ENCODE measurements at places on chromosomes 13 and 19. TPM values are rescaled to one million over a fixed set of nuclear protein-coding genes. Genes with fewer than 3 reads are reported as not detected.

- DNase-seq: no peak
Observed at GRCh38 chr19:7869910-7870511, 4.2 kb downstream of the PRR36 start.

DNA sequence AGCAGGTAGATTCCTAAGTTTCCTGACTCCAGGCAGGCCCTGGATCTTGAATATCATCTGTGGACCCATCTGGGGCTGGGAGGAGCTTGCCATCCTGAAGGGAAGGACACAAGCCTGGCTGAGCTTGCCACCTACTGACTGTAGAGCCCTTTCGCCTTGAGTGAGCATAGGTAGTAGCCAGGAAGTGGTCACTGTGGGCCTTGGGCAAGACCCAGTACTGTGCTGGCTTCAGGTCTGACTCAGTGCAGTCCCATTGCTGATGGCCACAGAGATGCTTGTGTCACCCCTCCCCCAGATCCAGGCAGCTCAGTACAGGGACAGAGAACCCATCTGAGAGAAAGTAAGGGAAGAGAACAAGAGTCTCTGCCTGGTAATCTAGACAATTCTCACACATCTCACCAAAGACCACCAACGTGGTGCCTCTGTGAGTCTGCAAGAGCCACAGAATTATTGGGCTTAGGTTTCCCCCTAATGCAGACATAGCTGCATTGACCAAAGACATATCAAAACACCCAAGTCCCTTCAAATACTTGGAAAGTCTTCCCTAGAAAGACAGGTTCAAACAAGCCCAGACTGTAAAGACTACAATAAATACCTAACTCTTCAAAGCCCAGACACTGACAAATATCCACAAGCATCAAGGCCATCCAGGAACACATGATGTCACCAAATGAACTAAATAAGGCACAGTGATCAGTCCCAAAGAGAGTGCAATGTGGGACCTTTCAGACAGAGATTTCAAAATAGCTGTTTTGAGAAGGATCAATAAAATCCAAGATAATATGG lies 108.2 kb upstream of the WASF3 start:
- DNase-seq: peak; percentile 28

LIM2 gene
- total RNA-seq: not detected

PGLYRP1 gene
- total RNA-seq: not detected

DNA sequence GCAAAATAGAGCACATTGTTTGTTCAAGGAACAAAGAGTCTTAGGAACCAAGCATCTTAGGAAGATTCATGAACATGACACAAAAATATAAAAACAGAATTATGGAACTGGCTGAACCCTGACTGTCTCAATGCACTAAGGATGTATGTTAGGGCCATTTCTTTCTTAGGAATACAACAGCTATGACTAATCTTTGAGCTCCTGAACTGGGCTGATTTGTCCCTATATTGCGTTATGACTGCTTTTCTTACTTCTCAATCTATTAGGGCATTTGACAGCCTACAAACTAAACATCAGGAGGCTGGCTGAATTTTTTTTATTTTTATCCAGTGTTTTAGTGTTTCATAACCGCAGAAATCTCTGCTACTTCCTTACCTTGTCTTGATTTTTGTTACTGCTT lies 211.2 kb downstream of the OXGR1 start:
- DNase-seq: no peak

WDR87 gene
- not detected for total RNA-seq

NMRK2 gene
- not detected for total RNA-seq

PDE4C gene
- 0.17 TPM for total RNA-seq

DNA sequence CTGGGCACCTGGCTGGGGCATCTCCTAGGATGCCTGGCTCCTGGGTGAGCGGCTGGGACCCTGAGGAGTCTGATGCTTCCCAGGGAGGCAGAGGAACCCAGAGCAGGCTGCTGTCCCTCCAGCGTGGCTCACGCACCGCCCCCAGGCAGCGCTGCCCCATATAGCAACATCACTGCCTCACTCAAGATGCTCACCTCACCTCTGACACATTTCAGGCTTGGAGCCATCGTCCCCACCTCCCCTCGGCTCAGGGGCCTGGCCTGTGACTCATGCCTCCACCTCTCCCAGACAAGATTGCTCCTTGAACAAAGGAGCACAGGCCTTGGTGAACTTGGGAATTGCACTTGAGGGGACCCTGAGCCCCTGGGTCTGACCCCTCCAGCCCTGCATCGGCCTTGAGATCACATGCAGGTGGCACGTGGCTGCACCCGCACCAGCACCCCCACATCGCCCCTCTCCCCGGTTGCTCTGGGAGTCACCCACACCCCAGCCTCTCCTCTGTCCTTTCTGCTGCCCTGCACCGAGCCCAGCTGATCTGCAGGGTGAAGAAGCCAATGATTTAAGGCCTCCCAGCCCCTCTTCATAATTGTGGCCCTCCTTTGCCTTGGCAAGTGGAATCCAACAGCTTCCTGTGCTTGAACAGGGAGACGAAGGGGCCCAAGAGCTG lies 11.2 kb downstream of the CEBPA start:
- no peak for DNase-seq

POLR1D gene
- 70.5 TPM for total RNA-seq

NTN5 gene
- total RNA-seq: not detected

DNA sequence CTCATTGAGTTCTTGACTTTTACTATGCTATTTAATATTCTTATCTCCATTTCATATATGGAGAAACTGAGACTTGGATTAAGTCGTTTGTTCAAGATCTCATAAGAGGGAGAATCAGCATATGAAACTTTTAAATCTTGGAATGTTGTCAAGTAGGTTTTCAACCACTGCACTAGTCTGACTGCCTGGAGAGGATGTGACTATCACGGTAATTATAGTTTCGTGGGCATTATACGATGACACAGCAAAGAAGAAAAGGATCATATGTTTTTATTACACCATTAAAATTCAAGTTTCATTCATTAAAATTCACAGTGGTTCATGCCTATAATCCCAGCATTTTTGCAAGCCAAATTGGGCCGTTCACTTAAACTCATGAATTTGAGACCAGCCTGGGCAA lies 555.2 kb downstream of the SLITRK1 start:
- DNase-seq: no peak

- DNase-seq: no peak
Observed at GRCh38 chr19:35265126-35265899, 3.4 kb upstream of the USF2 start.

DNA sequence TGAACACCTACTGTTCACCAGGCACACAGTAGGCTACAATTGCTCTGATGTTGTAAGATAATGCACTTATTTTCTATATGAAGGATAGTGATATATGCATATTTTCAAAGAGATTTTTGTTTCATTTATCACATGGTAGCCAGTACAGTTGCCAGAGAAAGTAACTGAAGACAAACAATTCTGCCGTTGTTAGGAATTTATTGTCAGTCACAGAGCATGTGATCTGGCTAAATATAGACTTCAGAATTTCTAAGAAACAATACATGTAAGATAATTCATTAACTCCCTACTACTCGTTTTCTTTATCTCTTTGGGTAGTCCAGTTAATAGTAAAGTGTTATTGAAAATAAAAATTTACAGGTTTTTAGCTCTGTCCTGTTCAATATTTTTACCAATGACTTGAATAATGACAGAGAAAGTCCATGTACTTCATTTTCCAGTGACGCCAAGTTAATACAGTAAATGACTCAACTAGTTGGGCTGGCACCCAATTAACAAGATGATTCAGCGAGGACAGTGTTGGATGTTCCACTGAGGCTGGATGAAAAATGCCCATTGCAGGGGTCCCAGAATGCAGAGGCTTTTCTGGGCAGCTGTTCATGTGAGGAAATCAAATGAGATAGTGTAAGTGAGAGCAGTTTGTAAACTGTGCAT lies 35.6 kb downstream of the GJA3 start:
- DNase-seq: peak; percentile 75

GRCh38 chr13:113796211-113796963 lies 37.4 kb downstream of the TMEM255B start:
- no peak for DNase-seq

CYTH2 gene
- total RNA-seq: 61.0 TPM

COMP gene
- 0.13 TPM for total RNA-seq

GRCh38 chr19:792306-792885 lies 4.9 kb upstream of the PTBP1 start:
- no peak for DNase-seq

FBN3 gene
- not detected for total RNA-seq

GRCh38 chr13:28794396-28794795 lies 25.7 kb upstream of the MTUS2 start:
- no peak for DNase-seq

DNA sequence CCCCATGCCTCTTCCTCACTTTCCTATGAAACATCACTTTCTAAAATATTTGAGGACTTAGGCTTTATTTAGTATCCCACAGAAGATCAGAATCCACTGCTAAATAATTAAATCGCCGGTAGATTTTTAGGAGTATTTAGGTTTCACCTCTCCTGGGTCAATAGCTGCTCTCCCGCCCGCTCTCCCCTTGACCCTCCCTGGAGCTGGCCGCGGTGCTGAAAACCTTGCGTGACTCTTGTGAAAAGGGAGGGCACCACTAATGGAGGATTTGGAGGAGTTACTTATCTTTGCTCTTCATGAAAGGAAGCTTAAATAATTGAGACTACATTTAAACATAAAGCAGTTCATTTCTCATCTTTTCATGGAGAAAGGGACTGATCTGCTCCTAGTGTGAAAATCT lies 14.1 kb downstream of the POU4F1 start:
- DNase-seq: peak; percentile 32

DNA sequence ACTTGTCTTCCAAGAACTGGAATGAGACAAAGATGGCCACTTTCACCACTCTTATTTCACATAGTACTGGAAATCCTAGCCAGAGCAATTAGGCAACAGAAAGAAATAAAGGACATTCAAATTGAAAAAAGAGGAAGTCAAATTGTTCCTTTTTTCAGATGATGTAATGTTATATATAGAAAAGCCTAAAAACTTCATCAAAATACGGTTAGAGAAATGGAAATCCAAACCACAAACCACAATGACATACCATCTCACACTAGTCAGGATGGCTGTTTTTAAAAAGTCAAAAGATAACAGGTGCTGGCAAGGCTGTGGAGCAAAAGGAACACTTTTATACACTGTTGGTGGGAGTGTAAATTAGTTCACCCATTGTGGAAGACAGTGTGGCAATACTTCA lies 113.3 kb upstream of the SPRY2 start:
- DNase-seq: peak; percentile 94

DNA sequence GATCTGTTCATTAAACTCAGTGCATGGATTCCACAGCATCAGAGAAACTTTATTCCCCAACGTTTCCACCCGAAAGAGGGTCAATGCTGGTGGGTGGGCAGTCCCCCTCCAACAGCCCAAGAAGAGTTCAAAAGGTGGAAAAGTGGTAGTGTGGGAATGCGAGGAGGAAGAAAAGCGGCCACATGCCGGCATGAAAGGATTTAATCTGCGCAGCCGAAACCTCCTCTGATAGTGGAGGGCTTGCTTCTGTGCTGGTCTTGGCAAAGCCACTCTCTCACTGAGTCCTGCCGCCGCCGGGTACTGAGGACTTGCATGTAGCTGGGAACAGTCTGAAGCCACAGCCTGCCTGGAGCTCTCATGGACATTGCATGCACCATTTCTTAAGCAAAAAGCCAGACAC lies 136.2 kb upstream of the ZNF536 start:
- no peak for DNase-seq

DNA sequence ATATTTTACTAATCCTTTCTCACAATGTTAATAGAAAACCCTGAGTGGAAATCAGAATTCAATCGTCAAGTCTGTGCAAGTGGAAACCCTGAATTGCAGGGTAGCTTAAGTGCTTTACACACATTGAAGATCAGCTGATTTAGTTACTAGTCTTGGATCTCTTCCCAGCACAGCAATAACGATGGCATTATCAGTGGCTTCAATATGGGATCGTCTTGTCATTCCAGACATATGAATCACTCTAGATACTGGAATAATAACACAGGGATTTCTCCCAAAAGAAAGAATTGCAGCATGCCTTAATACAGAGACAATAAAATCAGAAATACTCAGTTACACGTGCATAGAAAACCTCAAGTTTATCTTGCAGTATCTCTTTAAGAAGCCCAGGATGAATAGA lies 12.6 kb upstream of the METTL21C start:
- peak; percentile 93 for DNase-seq

PRR19 gene
- 2.2 TPM for total RNA-seq
